ENCODE measurements at places on chromosomes 3 and 15.

DNA sequence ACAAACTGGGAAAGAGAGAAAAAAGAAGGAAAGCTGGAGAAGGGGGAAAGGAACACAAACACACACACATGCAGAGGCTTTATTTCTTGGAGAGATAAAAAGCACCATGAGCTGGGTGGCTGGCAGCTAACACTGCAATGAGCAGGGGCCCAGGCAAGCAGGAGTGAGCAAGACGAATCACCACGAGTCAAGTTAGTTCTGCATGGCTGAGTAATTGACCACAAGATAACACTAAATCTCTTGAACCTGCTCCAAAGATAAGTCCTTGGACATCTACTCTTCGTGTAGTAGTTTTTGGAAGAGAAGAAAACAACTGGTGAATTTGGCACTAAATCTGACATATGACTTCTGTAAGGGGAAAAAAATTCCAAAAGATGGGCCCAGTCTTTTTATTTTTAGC is 100.9 kb downstream of the MYO5A start:
- no peak for DNase-seq

- no peak for DNase-seq
Observed at GRCh38 chr3:53973905-53974304, 82.2 kb upstream of the SELENOK start.

DNA sequence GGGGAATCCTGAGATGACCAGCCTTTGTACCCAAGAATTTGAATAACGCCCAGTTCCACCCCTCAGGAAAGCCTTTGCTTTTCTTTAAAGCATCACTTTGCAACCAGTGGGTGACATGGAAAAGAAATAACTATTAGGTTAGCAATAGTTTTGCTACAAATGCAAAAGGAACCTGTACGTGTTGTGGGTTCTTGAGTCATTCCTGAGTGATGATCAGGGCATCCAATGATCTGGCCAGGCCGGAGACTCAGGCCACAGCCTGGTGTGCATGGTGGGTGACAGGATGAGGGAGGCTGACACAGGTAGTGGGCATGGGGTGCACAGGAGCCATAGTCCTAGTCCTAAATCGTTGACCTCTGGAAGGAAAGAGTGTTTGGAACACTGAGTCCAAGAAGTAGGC is 321.4 kb upstream of the IL12A start:
- DNase-seq: no peak

- no peak for DNase-seq
Observed at GRCh38 chr3:21798356-21799088, 47.5 kb upstream of the ZNF385D start.

- DNase-seq: peak; percentile 77
Observed at GRCh38 chr15:25438601-25439368, at the start of gene UBE3A. TSS of gene UBE3A (minus strand) at chr15:25439024. CDS start at chr15:25409107, 29,917 bp downstream.

- DNase-seq: no peak
Observed at GRCh38 chr15:50797926-50798325, 32.4 kb upstream of the SPPL2A start.

DNA sequence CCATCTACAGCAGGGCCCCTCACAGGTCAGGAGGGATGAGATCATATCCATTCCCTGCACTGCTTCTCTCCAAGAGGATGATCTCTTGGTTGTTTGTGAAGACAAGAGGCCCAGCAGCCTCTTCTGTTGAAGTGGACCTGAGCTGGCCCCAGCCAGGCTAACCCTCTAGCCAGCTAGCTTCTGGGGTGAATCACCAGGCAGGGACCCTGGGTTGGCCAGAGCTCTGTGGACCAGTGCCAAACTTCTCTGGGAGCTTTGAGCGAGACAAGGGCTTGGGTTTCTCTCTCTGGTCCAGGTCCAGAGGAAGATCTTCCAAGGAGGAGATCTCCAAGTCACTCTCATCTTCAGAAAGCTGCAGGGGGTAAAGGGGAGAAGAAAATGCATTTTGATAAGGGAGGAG is 52.7 kb downstream of the CLDN18 start:
- no peak for DNase-seq

- DNase-seq: no peak
Observed at GRCh38 chr3:30368978-30369377, 237.4 kb upstream of the TGFBR2 start.

All from activated CD4-positive, alpha-beta T cell treated with anti-CD3 and anti-CD28 coated beads for 1 hour (primary cell).